SJCRH30 (cell line): ENCODE measurements at places on chromosomes 4 and X.

- DNase-seq: no peak
Measured at GRCh38 chrX:25143596-25143995, 127.8 kb upstream of the ARX start.

GRCh38 chr4:165630671-165631070 lies 242.4 kb upstream of the TLL1 start:
- no peak for DNase-seq

GRCh38 chr4:83329521-83330110 lies 5.0 kb downstream of the HPSE start:
- DNase-seq: no peak

GRCh38 chr4:4763822-4764557 lies 95.5 kb upstream of the MSX1 start:
- DNase-seq: no peak

DNA sequence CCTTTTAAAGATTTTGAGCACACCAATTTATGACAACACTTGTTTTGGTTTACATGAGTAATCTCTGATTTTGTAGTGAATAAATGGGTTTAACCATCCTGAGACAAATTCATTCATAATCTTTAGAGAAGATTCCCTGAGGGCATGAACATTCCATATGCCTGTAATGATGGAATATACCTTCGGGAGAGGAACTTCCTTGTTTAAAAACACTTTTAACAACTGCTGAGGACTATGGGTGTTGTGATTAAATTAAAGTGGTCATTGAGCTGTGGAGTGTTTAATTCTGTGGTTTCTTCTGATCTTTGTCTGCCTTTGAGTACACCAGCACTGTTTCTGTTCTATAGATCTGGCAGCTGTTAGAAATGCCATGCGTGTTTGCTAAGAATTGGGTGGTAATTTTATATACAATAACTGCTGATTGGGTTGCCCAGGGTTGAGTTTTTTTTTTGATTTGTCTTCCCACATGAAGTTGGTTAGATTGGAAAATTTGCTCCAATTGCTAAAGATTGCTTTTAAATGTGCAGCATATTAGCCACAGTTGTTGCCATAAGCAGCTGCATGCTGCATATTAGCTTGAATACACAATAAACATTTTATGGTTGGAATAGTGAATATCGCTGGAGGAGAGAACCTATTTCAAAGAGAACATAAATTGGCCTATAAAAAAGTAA lies 86.8 kb downstream of the DCLK2 start:
- DNase-seq: peak; percentile 79

DNA sequence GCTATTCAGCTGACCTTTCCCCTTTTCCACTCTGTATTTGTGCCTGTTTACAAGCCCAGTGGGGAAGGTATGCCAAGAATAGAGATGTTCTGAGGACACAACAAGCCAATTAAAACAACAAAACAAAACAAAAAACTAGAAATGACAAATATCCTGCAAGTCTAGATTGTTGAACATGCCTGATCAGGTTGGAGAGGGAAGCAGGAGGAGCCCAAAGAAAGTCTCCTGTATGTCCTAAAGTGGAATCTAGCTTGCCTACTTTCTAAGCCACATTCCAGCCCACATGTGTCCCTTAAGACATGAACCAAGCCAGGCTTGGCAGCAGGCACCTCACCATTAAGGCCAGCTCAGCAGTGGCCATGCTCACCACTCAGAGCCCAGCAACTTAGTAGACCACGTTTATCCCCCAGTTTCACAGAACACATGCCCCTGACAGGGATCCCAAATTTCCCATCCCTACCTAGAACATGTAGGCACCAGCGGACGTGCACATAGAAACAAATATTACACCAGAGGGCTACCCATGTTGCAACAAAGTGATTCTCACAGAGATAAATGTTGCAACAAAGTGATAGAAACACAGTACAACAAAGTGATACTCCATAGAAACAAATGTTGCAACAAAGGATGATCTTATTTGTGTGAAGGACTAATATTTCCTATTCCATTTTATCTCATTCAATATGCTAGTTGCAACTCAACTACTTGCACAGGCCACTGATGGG lies 48.3 kb downstream of the CD99L2 start:
- no peak for DNase-seq

DNA sequence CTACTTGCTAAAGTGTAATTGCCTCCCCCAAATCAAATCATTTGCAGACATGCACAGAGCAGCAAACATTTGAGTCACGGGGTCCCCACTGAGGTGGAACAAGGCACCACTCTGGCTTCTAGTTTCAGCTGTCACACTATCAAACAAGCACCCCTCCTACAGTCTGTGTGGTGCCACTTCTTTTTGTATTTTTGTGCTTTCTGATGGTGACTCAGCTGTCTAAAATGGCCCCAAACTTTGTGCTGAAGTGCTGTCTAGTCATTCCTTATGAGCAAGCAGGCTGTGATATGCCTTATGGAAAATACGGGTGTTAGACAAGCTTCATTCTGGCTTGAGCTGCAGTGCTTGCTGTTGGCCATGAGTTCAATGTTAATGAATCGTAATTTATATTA lies 15.4 kb downstream of the IGFBP7 start:
- DNase-seq: no peak
